ENCODE measurements at places on chromosomes 12 and 14.
A peak's percentile ranks its signal among the peaks of the same experiment; 100 is the strongest.

GRCh38 chr12:89363084-89363483, 10.8 kb upstream of the DUSP6 start:
- no peak for DNase-seq

DNA sequence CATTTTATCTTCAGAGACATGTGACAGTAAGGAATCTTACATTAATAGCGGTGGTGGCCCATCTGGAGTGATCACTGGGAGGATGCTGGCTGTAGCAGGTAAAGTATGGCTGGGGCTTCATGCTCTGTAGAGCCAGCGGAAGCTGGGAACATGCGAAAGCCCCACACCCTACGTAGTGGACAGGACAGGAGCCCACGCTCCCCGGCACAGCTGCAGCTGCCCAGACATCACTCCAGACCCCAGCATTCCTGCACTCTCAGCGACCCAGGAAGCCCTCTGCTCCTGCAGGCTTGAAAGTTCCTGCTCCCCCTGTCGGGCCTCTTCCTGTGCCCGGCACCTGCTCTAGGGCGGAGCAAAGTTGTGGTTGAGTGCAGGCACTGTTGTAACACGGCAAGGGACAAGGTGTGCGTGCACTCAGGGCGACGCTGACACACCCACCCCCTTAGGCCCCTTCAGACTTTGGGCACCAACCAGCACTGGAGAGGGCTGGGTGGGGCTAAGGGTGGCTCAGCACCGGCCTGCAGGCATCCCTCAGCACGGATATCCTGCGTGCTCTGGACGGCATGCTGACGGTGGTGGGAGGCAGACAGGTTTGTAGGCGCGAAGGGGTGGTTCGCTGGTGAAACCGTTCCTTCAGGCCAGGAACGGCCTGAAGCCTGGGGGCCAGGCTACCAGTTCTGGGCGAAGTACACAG, 568.3 kb downstream of the FSCB start:
- DNase-seq: no peak

- DNase-seq: no peak
Measured at GRCh38 chr14:77144412-77145115, 3.0 kb upstream of the ZDHHC22 start.

DNA sequence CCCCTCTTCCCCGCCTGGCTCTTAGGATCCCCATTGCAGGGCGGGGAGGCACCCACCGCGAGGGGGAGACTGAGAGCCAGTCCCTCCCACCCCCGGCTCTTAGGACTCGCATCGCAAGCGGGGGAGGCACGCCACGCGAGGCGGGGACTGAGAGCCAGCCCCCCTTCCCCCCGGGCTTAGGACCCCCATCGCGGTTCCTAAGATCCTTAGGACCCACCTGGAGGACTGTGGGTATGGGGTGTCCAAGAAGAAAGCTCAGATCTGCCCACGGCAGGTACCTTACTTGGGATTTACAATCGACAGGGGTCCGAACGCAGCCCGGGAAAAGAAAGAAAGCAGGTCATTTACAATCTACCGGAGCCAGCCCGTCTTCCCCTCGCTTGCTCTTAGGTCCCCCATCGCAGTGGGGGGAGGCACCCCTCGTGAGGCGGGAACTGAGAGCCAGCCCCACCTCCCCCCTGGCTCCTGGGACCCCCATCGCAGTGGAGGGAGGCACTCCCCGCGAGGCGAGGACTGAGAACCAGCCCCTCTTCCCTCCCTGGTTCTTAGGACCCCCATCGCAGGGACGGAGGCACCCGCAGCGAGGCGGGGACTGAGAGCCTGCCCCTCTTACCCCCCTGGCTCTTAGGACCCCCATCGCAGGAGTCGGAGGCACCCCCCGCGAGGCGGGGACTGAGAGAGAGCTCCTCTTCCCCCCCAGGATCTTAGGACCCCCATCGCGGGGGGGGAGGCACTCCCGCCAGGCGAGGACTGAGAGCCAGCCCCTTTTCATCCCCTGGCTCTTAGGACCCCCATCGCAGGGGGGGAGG, 43.7 kb downstream of the DDX11 start:
- DNase-seq: peak; percentile 71

DNA sequence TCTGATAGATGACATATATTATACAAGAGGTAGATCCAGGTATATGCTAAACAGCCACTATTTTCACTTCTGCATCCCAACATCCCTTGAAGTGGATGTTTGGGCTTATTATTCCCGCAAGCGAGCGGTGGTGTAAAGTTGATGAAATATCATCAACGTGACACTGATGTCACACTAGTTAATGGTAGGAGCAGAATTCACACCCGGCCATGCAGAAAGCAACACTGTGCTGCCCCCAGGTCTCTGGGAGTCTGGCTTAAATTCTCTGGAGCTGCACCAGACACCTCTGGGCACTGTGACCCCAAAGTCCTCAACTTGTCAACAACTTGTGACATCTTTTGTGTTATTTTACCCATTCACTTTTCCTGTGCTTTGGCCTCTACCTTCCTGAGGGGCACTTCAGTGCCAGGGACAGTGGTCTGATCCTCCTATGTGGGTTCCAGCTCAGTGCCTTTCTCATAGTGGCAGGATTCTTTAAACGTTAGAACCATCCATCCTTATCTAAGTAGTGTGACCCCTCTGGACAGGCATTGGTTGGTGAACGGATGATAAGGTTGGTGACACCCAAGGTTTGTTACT, 952 bp downstream of the DRAM1 start:
- no peak for DNase-seq

GRCh38 chr12:1471224-1471623, 123.2 kb downstream of the FBXL14 start:
- DNase-seq: no peak

DNA sequence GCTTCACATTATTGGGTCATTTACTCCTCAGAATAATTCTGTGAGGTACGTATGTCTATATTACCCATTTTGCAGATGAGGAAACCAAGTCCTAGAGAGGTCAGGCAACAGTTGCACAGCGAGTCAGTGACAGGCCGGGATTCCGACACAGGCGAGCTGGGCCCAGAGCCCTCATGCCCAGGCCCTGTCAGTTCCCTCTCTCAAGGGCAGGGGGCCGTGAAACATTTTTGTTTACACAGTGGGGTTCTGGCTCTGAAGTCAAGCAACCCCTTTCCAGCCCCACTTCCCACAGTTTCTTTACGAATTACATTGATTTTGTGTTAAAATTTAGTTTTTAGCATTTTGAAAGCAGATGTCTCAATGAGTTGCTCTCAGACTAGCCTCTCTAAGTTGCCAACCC, 46.7 kb downstream of the ESRRB start:
- DNase-seq: no peak

DNA sequence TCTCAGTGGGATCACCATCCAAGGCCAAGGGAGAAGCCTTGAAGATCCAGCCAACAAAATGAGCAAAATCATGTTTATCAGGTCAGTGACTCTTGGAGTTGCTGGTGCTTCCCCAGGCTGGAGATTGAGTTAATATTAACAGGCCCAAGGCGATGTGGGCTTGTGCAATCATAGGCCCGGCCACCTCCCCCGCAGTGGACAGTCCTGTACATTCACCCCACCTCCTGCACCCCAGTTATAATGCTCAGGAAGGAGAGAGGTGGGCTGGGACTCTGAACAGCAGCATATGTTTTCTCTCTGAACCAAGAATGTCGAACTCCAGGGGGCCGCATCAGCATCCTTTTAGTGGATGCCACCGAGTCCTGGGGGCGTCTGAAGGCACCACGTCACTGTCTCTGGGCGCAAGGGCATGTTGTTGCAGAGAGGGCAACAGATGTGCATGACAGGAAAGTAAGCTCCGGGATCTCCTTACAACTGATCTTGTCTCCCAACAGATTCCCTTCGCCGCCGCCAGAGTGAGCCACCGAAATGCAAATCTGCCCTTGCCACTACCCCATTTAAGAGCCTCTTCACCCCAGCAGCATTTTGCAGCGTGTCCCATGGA, 32.2 kb upstream of the SERPINA6 start:
- DNase-seq: no peak

GRCh38 chr12:104386461-104386860, 70.3 kb upstream of the CHST11 start:
- no peak for DNase-seq

DNA sequence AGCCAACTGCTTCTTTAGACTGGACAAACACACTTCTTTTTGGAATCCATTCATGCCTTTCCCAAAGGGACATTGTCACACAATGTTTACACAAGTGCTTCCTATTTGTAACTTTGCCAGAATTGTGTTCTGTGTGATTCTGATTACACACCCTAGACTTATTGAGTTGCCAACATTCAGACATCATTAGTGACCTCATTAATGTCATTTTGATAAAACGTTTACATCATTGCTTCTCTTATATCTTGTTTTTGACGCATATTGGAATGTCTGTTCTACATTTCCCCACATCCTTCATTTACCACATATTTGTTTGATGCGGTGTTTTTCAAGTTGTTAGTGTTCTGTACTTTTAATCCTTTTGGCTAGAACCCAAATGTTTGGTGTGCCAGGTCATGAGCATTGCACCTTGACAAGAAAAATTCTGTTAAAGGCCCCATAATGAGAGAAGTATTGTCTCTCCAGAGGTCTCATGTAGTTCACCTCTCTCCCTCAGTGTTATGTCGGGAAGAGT, 305.5 kb downstream of the AEBP2 start:
- no peak for DNase-seq

DNA sequence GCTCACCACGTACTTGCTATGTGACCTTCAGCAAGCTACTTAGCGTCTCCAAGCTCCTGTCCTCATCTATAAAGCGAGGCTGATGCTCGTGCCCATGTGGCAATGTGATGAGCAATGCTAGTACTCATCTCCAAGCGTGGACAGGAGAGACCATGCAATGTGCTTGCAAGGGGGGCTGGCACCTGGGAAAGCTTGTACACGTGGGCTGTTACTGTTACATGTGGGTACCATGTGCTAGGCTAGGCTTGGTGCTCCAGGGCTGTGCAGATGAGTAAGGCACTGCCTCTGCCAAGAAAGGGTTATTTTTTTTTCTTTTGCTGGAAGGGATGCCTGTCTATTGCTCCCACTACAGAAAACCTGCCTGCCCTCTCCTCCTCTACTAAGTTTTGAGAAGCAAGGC, 46.6 kb downstream of the TSPAN11 start:
- no peak for DNase-seq

DNA sequence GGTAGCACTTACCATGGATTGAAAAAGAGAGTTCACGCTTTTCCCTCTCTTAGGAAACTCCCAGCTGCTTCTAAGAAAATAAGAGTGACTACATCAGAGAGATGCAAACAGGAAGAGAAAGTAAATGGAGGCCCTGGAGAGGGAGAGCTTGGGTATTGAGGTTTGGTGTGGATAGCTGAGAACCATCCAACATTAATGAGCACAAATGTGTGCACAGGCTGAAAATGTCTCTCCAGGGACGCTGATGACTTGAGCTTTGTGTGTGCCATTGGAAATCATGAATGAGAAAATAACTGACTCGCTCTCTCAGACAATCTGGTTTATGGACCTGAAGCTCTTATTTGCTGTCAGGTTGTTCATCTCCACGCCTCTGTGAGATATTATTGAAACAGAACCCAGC, 318.8 kb downstream of the NRXN3 start:
- DNase-seq: no peak

GRCh38 chr12:124276337-124276736, 18.6 kb upstream of the RFLNA start:
- DNase-seq: no peak

DNA sequence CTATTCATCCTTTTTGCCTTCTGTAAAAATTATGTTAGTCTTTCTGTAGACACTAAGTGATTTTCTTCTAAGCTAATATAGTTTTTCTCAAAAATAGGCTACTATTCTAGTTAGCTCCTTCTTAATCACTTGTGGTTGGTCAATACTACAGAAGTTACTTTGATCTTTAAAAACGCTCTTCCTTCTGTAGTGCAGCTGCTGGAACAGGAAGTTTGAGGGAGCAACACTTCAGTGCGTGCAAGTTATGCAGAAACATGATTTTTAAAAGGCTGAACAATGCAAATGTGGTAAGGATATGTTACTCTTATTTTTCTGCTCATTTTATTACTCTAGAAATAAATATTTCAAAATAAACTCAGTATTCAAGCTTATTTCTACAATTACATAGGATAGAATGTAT, 11.1 kb upstream of the RERGL start:
- no peak for DNase-seq

- DNase-seq: peak; percentile 72
Measured at GRCh38 chr12:14961466-14962152, at the start of gene ARHGDIB. Gene ARHGDIB, minus strand, starts transcription at chr12:14961601. Its CDS starts 10,889 bp downstream, at chr12:14950712.

- no peak for DNase-seq
Measured at GRCh38 chr12:110917961-110918360, 2.4 kb downstream of the MYL2 start.

GRCh38 chr14:39376667-39377403, 55.4 kb downstream of the FBXO33 start:
- DNase-seq: no peak

DNA sequence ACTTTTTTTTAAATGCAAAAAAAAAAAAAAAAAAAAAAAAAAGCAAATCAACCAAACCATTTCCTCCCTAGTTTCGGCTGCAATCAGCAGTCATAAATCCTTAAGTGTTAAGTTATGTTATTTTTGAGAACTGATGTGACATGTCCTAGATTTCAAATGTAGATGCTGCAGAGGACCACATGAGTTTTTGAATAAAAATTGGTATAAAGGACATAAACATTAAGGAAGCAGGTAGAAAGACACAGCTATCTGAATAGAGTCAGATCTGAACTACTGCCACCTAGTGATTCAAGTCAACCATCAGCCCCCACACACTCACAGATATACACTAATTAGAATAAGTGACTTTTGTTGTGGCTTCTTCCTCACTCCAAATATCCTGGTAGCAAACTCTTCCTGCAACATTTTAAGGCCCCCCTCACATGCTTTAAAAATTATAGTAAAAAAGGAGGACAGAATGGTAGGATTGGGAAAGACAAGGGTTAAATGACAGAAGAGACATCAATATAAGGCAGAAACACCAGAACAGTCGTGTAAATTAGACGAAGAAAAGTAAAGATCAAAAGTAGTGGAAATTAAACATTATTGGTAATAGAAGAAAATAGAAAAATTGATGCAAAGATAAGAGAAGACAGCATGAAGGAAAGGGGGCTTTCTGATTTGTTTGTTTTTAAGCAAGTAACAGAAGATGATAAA, 394.5 kb upstream of the ATP2B1 start:
- no peak for DNase-seq

- DNase-seq: no peak
Measured at GRCh38 chr14:96146131-96146771, 58.4 kb upstream of the BDKRB2 start.

DNA sequence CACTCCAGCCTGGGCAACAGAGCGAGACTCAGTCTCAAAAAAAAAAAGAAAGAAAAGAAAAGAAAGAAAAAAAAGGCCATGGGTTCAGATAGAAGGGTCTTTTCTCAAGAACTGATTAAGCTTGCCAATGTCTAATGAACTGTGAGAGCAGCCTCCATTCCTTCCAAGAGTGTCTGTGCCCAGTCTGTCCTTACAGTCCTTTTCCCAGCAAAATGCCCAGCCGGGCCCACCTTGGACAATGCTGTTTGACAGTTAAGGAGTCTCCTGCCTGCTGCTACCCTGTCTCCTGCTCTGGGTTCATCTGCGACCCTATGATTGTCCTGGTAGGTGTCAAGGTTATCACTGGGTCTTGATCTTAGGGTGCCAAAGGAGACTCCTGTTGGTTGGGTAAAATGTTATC, 21.4 kb downstream of the SYNE3 start:
- no peak for DNase-seq

DNA sequence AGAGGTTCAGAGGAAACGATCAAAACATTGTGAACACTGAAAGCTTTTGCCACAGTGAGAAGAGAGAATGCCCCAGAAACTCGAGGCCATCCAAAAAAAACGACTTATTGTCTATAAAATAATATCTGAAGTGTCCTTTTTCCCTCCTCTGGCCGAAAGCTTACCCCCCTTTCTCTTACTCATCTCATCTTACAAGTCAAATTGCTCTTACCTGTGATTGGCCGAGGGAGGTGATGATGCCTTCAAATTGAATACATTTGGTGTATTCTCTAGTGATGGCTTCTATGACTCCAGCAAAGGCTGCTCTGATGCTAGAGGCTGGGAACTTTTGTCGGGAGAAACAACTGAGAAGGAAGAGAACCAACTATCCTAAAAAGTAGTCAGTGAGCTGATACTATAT, 90.7 kb downstream of the PTCSC3 start:
- no peak for DNase-seq

All from activated CD4-positive, alpha-beta T cell treated with anti-CD3 and anti-CD28 coated beads, Interleukin-2, amount 50 U/mL, for 48 hours (primary cell).